ENCODE measurements at places on chromosomes 16 and 17. TPM values are rescaled to one million over a fixed set of nuclear protein-coding genes. Genes with fewer than 3 reads are reported as not detected.

OR1A1 gene
- total RNA-seq, result not detected

C16orf92 gene
- not detected for total RNA-seq

KRTAP2-3 gene
- total RNA-seq, result not detected

RGS9 gene
- 21.0 TPM for total RNA-seq

DNA sequence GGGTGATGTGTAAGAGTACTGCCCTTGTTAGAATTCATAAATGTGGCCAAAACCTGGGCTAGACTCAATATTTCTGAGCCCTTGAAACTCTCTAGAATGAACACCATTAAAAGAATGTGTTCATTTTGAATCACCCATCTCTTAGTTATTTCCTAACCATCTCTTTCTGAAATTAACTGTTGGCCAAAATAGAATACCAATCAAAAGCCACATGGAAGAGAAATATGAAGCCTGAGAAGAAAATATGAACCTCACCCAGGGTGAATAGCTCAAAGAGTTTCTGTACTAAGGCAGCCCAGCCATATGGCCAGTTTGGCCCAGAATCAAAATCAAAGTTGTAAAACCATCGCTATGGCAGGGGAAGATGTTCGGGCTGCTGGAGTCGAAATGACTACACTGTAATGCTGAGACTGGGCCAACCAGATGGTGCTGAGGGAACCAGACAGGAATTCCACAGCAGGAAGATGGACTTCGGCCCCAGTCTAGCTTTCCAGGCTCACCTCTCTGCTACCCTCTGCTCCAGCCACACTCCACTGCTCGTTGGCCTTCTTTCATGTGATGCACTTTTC, 154.3 kb upstream of the ZFHX3 start:
- no peak for DNase-seq

DNA sequence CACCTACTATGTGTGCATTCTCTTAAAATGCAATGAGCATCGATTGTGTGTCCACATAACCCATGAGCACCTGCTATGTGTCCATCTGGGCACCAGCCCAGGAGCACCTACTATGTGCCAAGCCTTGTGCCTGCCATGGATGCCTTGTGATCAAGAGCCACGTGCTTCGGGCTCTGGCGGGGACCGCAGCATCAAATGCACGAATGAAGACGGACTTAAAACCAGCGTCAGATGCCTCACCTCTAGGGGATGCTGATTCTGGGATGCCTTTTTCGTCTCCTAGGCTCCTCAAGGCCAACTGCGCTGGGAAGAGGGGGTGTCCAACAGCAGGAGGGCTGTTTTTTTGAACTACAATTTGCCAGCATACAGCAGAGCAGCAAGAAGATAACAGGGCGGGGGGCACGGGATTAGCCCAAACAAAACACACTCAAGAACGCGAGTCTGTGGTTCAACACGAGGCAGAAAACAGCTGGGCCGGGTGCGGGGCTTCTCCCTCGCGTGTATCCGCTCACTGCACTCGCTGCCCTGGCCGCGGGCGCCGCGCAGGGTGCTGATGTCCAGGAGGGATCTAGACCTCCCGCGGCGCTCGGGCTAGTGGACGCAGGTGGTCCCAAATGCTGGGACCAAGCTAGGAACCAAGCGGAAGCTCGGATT, 1.2 kb upstream of the GLIS2 start:
- no peak for DNase-seq

GRCh38 chr17:7444682-7445618, at the start of gene CHRNB1:
Gene CHRNB1 (plus strand): TSS chr17:7445061. CDS start chr17:7445128, 67 bp downstream.
- DNase-seq, result peak; percentile 81

- DNase-seq, result no peak
These were observed 6.9 kb downstream of the KDM6B start for GRCh38 chr17:7840875-7841274.

- DNase-seq, result no peak
These were observed 24.1 kb upstream of the KRT24 start for GRCh38 chr17:40727447-40728231.
